Fibroblast of skin of left biceps (primary cell): ENCODE measurements at places on chromosomes 1 and 21.

- DNase-seq: no peak
Observed at GRCh38 chr1:1196431-1197187, 9.8 kb downstream of the TNFRSF18 start.

- no peak for DNase-seq
Observed at GRCh38 chr1:151635479-151636072, 23.7 kb downstream of the SNX27 start.

- no peak for DNase-seq
Observed at GRCh38 chr1:22597996-22598395, 34.7 kb downstream of the EPHA8 start.

GRCh38 chr21:32377991-32378390 is 14.8 kb downstream of the URB1 start:
- no peak for DNase-seq

DNA sequence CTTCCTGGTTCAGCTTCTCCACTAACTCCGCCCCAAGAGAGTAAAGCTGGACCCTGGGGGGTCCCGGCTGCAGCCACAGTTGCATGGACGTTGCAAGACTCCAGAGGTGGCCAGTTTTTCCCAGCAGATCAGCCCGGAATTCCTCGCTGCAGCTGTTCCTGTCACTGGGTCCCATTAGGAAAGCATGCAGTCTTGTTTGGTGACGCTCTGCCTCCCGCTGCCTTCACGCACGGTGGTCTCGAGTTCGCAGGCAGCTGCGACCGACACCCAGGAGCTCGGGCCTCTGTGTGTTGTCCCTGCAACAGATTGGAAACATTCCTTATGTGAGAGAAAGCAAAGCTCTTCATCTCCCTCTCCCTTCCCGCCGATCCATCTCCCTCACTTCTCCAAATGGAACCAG is 162.8 kb downstream of the PRDM16 start:
- no peak for DNase-seq

DNA sequence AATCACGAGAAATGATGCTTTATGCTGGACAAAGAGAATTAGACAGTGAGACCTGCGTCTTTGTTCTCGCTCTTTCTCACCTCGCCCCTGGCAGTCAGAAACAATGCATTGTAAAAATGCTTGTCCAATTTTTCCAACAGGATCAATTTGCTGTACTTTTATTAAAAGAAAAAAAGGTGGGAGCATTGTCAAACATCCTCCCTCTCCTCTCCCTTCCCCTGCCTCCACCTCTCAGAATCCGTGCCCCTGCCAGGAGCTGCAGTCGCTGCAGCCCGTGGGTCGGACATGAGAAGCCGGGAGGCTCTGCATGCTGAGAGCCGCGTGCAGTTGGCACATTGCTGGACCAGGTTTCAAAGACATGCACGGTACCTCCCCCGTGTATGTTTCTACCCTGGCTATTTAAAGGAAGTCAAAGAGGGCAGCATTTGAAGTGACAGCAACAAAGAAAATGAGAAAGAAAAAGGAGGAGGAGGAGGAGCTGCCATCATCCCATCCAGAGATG is 161.0 kb upstream of the KAZN start:
- no peak for DNase-seq

DNA sequence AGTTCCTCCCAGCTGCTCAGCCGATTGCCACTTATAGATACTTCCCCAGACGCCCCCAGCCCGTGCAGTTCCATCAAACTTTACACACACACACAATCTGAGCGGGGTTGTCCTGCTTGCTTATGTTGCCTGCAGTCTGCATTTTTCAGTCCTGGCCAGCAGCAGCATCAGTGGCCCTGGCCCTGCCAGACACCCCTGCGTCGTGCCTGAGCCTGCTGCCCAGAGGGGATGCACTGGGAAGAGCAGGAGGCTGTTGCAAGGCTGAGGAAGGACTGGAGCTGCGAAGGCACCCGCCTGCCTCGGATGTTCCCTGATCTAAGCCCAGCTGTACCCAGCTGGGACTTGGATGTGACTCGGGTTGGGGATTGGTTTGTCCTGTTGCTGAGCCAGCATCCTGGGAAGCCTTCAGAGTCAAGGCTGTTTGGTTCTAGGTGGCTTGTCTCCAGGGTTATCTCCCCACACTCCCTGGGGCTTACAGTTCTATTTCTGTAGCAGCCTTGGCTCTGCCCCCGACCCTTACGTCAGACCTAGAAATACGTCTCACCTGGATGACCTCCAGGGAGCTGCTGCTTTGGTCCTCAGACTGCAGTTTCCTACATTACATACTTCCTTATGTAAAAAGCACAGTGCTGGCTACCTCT is 42.3 kb downstream of the MAN1C1 start:
- no peak for DNase-seq

- peak; percentile 7 for DNase-seq
Observed at GRCh38 chr1:222167111-222167510, 380.8 kb downstream of the HHIPL2 start.

- DNase-seq: no peak
Observed at GRCh38 chr1:15213341-15213821, 33.6 kb upstream of the FHAD1 start.

GRCh38 chr1:31412732-31413404 is at the start of gene SERINC2:
SERINC2 (plus strand) TSS chr1:31413213; CDS start chr1:31413266, 53 bp downstream.
- DNase-seq: no peak

DNA sequence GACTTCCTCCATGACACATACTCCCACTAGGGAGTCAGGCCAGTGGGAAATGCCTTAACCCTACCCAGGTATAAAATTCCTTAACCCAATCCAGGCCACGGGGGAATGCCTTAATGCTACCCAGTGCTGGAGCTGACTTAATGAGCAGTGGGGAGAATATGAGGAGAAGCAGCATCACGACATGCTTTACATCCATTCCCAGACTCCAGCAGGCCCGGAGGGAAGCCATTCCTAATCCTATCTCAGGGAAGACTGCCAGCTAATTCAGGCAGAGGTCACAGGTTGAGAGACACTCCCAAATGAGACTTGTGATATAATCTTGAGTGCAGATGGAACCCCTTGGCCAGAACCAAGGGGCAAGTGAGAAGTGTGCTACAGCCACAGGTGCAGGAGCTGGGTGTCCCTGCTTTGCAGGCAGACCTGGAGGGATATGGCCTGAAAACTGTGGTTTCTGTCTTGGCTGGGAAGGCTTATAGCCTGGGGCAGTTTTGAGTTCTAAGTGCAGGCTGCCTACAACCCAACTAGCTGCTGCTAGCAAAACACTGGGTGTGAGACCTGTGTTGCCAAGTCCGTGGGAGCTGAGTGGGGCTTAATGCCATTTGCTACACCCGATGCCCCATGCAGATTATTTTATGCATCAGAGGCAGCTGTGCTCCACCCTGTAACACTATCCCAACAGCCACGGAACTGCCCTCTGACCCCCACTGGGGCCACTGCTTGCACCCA is 45.1 kb upstream of the GUCA2A start:
- no peak for DNase-seq

GRCh38 chr1:109295712-109296415 is 10.9 kb downstream of the MYBPHL start:
- no peak for DNase-seq

DNA sequence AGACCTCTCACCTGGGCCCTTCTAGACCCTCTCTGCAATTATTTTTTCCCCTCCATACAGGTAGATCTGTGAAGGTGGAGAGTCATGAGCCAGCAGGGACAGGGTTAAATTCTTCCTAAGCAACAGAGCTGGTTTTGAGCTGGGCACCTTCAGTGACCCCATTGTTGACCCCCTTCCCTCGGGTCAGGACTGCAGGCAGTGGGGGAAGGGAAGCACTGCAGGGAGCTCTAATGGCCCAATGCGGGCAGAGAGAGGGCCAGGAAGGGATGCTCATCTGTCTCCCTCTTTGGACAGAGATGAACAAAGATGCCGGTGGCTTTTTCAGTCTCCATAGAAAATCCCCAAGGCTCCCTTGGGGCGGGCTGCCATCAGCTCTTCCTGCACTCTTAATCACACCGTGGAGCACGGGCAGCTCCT is 21.4 kb downstream of the SOX13 start:
- no peak for DNase-seq

DNA sequence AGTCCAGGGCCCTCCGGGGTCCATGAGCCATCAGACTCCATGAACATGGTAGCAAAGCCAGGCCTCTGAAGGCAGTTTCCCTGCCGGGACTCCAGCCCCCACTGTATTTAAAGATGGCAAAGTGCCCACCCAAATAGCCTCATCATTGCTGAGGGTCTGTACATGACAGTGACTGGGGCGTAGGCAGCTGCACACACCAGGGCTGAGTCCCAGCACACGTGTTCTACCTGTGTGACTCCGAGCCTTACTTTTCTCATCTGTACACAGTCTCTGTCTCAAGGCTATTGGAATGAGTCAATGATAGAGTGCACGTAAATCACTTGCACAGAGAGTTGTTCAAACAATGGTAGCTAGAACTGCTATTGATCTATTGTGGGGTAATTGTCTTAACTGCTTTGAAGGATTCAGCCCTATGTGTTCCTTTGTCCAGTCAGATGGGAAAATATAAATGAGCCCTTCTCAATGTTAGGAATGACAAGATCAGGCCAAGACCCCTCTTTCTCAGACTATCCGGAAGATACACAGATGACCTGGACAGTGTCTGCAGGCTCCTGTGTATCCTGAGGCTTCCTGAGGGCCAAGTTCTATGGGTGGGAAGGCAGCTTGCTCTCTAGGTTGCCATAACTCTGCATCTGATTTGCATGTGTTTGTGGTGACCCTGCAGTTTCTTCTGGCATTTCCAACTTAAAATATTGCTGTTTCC is 48.9 kb downstream of the RASSF5 start:
- DNase-seq: no peak

GRCh38 chr1:84433258-84434080 is 35.2 kb downstream of the DNASE2B start:
- peak; percentile 34 for DNase-seq

DNA sequence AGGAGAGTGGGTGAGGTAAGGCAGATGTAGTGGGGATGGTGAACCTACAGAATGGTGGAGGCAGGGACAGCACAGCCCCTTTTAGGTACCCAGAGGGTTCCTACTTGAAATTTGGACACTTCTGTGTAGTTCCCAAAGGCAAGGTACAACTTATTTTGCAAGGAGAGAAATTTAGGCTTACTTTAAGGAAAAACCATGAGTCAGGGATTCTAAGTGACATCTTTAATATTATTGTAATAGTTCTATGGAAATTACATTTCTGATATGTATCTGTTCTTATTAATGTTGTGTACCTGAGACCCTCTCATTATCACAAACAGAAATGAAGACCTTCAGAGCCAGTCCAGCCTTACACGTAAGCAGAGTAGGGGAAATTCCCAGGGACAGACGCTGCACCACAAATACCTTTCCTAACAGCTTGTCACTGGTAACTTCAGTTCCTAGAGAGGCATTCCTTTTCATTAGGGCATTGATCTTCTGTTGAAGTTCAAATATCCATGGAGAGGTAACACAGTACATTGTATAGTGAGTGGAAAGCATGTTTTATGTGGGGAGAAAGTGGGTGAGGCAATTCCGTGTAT is 7.9 kb downstream of the DYRK3 start:
- no peak for DNase-seq

GRCh38 chr1:109636201-109636952 is 16.7 kb downstream of the AMPD2 start:
- no peak for DNase-seq

- DNase-seq: no peak
Observed at GRCh38 chr21:44305691-44306090, 5.8 kb downstream of the PFKL start.

GRCh38 chr21:21415741-21416140 is 417.5 kb downstream of the NCAM2 start:
- no peak for DNase-seq

DNA sequence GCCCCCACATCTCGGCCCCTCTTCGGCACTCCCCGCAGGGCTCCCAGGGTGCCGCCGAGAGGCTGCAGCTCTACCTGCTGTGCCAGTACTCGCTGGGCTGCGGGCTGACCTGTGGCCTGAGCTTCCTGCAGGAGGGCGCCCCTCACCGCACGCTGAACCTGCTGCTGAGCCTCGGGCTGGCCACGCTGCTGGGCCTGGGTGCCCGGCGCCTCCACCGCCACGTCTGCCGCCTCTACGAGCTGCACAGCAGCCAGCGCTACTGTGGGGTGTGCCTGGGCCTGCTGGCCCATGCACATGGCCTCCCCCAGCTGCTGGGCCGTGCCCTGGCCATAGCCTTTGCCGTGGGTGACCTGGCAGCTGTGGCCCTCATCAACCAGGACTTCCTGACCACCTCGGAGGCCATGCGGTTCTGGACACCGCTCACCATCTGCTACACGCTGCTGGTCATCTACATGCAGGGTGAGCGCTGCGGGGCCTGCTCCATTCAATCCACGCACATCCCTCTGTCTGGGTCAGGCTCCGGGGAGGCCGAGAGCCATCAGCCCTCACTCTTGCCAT is 1.9 kb downstream of the TMEM82 start:
- DNase-seq: no peak

GRCh38 chr1:111133866-111134265 is 6.0 kb downstream of the DRAM2 start:
- DNase-seq: no peak

DNA sequence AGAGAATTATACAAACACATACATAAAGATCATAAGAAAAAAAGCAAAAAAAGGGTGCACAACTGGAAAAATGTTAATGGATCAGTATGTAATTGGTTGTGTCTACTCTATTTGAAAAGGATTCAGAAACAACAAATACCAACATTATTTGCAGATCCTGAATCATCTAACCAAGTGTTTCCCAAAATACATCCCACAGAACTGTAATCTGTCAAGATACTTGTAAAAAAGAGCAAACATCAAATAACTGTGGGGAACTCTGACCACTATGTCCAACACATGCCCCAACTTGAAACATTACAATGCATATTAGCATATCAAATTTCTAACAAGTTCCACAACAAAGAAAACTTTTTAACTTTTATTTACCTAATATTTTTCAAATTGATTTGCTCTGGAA is 22.6 kb downstream of the ANKRD13C start:
- no peak for DNase-seq

DNA sequence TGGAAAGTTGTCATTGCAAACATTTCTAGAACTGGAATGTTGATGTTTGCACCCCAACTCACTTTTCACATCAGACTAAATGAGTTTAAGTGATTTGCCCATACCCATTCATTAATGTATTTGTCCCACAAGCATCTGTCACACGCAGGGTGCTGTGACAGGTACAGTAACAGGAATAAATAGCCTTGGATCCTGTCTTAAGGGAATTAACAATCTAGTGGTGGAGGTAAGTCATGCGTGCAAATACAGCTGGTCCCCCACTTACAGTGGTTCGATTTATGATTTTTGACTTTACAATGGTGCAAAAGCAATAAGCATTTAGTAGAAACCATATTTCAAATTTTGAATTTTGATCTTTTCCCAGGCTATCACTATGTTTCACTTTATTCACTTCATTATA is 17.5 kb upstream of the PRDM2 start:
- no peak for DNase-seq

DNA sequence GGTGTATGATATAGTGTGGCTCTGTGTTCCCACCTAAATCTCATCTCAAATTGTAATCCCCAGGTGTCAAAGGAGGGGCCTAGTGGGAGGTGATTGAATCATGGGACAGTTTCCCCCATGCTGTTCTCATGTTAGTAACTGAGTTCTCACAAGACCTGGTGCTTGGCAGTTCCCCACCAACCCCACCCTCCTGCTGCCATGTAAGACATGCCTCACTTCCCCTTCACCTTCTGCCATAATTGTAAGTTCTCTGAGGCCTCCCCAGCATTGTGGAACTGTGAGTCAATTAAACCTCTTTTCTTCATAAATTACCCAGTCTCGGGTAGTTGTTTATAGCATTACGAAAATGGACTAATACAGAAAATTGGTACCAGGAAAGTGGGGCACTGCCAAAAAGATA is 1705.3 kb downstream of the NCAM2 start:
- no peak for DNase-seq

- DNase-seq: no peak
Observed at GRCh38 chr1:205949753-205950152, 6.5 kb upstream of the SLC26A9 start.
